Activated CD8-positive, alpha-beta memory T cell treated with anti-CD3 and anti-CD28 coated beads, Interleukin-2, amount 50 U/mL, for 48 hours (primary cell): ENCODE measurements at places on chromosomes 1 and 21.
A peak's percentile ranks its signal among the peaks of the same experiment; 100 is the strongest.

DNA sequence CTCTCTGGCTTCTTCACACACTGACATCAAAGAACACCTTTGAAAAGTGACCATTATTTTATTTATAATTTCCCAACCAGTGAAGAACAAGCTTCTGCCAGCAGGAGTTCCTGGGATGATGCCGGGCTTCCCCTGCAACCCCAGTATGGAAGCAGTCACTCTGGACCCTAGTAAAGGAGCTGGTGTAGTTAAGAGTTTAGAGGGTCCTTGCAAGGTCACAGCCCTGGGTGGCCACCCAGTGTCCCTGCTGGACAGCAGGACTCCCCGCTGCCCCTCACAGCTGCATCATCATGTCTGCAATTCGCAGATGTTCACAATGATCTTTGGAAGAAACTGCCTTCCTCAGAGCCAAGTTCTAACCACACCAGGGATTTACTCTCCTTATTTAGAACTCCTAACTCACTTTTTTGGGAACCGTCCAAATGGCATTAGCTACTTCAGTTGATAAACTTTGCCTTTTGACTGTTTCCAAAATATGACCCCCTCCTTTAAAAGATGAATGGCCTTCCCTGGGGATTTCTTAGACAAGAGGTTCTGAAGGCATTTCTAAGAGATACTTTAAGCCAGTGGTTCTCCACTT, 90.6 kb downstream of the HIVEP3 start:
- no peak for DNase-seq

DNA sequence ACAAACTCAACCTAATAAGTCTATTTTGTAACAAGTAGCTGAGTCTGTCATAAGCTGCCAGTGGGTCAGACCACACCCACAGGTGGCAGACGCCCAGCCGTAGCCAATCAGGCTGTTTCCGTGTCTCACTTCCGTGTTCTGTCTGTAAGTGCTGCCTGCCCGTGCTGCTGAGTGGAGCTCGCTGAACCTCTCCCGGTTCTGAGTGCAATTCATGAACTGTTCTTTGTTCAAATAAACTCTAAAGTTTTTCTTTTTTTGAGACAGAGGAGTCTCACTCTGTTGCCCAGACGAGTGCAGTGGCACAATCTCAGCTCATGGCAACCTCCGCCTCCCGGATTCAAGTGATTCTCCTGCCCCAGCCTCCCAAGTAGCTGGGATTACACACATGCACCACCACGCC, 25.1 kb downstream of the POFUT2 start:
- DNase-seq = peak; percentile 36

DNA sequence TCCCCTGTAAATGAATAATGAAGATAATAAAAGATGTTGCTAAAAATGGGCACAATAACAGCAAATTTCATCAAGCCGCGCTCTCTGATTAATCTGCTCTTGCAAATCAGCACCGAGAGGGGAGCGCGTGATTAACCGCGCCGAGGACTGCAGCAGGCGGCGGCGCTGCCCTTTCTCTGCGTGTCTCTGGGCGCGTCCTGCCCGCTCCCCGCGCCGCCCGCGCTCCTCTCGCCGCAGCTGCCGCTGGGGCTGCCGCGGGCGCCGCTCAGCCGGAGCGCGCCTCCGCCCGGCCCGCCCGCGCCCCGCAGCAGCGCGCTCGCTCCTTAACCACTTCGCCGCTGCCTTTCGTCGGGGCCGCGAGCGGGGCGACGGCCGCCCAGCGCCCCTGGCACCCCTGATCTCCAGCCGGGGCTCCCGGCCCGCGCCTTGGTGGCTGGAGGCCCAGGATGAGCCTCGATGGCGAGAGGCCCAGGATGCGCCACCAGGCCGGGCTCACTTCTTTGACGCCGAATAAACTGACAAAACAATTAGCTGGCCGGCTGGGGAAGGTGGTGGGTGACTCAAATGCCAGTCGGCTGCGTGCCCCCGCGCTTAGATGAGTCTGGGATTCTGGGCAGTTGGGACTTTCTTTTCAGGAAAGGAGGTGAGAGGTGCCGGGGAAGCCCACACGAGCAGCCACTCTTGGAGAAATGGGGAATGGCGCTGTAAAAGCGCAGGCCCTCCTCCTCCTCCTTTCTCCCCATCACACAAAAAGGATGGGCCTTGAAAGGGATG, 221.4 kb upstream of the PKN2 start:
- DNase-seq = no peak

DNA sequence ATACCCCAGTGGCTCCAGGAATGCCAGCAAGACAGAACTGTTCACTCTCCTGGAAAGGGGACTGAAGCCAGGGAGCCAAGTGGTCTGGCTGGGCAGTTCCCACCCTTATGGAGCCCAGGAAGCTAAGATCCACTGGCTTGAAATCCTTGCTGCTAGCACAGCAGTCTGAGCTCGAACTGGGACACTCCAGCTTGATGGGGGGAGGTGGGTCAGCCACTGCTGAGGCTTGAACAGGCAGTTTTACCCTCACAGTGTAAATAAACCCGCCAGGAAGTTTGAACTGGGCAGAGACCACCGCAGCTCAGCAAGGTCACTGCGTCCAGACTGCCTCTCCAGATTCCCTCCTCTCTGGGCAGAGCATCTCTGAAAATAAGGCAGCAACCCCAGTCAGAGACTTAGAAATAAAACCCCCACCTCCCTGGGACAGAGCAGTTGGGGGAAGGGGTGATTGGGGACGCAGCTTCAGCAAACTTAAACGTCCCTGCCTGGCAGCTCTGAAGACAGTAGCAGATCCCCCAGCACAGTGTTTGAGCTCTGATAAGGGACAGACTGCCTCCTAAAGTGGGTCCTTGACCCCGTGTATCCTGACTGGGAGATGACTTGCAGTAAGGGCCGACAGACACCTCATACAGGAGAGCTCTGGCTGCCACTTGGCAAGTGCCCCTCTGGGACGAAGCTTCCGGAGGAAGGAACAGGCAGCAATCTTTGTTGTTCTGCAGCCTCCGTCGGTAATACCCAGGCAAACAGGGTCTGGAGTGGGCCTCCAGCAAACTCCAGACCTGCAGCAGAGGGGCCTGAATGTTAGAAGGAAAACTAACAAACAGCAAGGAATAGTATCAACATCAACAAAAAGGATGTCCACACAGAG, 568.4 kb downstream of the PLA2G4A start:
- DNase-seq = no peak

- no peak for DNase-seq
Observed at GRCh38 chr1:18288722-18289121, 181.1 kb downstream of the IGSF21 start.

DNA sequence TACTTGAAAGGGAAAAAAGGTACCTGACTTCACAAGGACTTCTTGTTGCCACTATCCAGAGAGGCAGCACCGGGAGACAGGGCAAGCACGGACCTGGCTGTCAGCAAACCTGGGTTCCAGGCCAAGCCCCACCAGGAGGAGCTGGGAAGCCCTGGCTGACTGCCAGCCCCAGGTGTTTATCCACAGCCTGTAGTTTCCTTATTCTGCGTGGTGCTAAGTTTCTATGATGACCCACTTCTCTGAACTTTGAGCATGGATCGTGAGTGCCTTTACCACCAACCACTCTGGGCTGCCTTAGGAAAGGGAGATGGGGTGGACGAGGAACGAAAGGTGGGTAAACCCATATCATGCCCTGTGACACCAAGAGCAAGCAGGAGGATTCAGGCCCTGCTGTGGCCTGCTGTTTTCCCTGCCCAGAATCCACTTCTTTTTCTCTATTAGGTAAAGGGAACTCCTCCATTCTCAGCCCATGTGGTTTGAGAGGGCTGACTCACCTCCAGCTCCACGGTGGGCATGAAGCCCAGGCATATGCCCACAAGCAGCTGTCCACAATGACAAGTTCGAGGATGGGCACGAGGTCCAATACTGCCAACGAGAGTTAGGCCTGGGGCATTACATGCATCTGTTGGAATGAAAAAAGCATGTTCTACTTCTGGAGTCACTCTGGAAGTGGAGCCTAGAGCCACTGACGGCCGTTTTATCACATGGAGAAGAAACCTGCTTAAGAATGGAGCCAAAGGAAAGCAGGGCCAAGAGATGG, 20.3 kb downstream of the TSPAN2 start:
- DNase-seq = no peak

- DNase-seq = no peak
Observed at GRCh38 chr1:177024623-177025022, 139.9 kb downstream of the ASTN1 start.

GRCh38 chr1:35644204-35644603, 2.9 kb upstream of the PSMB2 start:
- DNase-seq = no peak
